ENCODE measurements at places on chromosomes 1 and 21. TPM values are rescaled to one million over a fixed set of nuclear protein-coding genes. Genes with fewer than 3 reads are reported as not detected.

SPRR2B gene
- not detected for total RNA-seq

LMX1A gene
- not detected for total RNA-seq

FBXO44 gene
- 10.1 TPM for total RNA-seq

LRRC71 gene
- total RNA-seq = 0.15 TPM

Data from bronchus fibroblast of lung (primary cell).